ENCODE measurements at places on chromosomes 7 and 10.
A peak's percentile ranks its signal among the peaks of the same experiment; 100 is the strongest.

DNA sequence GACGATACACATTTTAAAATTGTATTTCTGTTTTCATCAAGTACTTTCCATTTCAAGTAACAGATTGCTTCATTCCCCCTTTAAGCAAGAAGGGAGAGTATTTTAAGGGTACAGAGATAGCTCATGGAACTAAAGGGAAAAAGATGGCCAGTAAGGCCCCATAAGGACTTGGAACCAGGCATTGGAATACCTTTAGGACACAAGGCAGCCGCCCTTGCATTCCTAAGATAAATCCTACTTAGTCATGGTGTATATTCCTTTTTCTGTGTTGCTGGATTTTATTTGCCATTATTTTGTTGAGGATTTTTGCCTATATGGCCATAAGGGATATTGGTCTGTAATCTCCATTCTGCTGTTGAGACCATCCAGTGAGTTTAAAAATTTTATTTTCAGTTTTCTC is 49.2 kb downstream of the BTRC start:
- DNase-seq: no peak

DNA sequence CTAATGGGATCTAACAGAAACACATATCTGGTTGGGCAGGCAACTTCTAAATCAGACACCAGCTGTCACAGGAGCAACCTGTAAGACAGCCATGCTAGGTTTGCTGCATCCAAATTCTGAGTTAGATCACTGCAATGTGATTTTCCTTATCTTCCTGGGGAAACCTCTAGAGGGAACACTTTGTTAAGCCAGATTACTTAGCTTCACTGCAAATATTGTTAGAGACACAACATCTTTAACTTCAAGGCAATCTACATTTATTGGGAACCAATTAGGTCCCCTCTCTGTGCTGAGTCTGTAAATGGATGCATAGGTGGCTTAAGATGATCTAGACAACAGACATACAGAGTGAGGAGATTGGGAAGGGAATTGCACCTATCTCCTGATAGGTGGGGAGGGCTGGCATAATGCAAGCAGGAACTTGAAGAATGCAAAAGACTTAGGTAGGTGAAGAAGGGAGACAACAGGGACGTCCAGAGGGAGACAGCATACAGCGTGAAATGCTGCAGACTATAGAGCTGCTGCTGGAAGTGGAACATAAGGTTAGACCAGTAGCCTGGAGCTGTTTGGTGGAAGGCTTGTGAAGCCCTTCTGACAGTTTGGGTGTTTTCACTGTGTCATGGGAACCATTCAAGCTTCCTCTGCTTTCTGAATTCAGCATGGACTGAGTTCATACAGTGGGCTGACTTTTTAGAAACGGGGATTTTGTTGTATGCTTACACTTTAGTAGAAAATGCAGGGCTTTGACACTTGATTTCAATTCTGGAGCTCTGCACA is 109.8 kb upstream of the ELMO1 start:
- DNase-seq: no peak

DNA sequence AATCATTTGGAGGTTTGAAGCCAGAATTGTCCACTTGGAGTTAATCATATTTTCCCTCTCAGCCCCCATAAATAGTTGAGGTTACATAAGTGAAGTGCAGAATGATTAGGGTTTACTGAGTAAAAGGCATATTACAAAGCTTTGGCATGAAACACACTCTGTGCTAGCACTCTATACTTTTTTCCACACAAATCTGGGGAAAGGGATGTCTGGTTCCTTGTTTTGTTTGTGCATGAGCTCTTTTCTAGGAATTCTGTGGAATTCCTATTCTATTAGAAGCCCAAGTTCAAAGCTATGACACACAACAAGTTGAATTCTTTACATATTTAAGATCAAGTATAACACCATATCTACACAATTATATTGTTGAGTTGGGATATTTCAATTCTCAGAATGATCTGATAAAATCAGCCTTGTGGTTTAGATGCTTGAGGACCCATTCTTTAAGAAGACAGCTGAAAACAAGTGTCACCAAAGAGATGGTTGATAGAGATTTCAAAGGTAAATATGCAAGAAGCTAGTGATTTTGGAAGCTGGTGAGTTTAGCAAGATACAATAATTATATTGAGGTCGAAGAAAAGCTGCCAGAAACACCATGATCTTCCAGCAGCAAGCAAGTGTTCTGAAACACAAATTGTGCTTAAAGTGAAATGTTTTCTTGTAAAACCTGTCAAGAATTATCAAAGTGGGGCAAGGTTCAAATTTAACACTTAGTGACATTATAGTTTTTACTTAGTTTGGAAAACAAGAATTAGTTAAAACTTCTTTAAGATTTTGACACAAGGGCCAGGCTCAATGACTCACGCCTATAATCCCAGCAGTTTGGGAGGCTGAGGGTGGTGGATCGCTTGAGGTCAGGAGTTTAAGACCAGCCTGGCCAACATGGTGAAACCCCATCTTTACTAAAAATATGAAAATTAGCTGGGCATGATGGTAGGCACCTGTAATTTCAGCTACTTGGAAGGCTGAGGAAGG is 122.6 kb downstream of the INHBA start:
- no peak for DNase-seq

DNA sequence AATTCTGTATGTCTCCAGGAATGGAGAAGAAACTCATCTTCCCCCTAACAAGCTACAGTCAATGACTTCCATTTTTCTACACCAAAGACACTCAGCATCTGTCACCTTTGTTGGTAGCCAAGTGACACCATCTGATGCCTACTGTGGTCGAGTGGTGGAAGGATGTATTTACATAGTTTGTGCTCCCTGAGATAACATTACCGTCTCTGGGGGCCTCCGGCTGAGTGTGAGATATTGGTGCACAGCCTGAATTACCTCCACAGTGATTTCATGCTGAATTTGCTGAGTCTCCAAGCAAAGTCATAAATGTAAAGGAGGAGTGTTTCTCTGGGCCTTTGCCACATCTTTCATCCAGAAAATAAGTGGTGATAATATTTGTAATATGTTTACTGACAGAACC is 114.0 kb downstream of the GRID1 start:
- DNase-seq: no peak

GRCh38 chr10:75506930-75507329 is 75.5 kb downstream of the LRMDA start:
- no peak for DNase-seq

DNA sequence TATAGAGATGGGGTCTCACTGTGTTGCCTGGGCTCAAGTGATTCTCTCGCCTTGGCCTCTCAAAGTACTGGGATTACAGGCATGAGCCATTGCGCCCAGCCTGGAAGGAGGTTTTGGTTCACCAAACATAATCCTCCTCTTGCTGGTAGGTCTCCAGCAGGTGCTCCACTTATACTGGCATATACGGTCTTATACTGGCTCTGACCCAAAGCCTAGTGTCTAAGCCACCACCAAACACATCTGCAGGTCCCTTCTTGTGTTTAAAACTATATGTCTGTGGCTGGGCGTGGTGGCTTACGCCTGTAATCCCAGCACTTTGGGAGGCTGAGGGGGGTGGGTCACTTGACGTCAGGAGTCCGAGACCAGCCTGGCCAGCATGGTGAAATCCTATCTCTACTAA is 5.4 kb downstream of the MBLAC1 start:
- DNase-seq: no peak

GRCh38 chr7:142554560-142555532 is 194.4 kb upstream of the PRSS1 start:
- no peak for DNase-seq

GRCh38 chr10:56522166-56522565 is 161.1 kb upstream of the ZWINT start:
- DNase-seq: no peak

- DNase-seq: no peak
Observed at GRCh38 chr10:66714741-66715140, 211.1 kb upstream of the LRRTM3 start.

- no peak for DNase-seq
Observed at GRCh38 chr10:69640196-69640980, 10.3 kb downstream of the FAM241B start.

DNA sequence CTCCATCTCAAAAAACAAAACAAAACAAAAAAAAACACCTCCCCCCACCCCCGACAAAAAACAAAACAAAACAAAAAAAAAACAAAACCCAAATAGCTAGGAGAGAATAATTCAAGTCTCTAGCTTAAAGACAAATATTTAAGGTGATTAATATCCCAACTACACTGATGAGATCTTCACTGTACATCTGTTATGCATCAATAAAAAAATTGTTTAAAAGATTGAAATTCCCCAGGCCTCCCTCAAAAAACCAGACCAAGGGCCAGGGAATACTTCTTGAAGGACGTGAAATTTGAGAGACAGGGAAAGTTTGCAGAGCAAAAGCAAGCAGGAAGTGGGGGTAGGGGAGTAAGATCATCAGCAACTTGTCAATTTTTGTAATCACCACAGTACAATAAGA is 232.6 kb downstream of the REEP3 start:
- no peak for DNase-seq

- DNase-seq: peak; percentile 39
Observed at GRCh38 chr7:3591944-3592343, 290.9 kb downstream of the SDK1 start.

GRCh38 chr7:6489612-6490011 is 41.9 kb upstream of the DAGLB start:
- DNase-seq: no peak

DNA sequence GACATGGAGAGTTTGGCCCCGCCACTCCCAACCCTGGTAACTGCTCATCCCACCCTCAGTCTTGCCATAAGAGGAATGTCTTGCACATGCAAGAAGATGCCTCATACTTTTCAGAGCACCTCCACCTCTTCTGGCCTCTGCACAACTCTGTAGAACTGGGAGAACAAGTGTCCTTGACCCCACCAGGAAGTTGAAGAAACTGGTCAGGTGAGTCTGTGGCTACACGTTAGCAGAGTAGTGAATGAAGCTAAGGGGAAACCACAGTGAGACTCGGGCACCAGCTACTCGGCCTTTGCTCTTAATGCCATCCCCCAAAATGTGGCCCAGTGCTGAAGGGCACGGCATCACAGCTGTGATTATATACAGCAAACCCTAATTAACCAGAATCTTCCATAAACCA is 110.1 kb downstream of the ARID5B start:
- DNase-seq: no peak

GRCh38 chr7:157352516-157352915 is 15.7 kb downstream of the DNAJB6 start:
- no peak for DNase-seq

- no peak for DNase-seq
Observed at GRCh38 chr10:13000431-13000830, 1.1 kb downstream of the CCDC3 start.

All from NCI-H526 treated with DMSO at 0.1 percent for 48 hours (cell line).